ENCODE measurements at places on chromosomes 4 and X.

GRCh38 chrX:84189125-84189524 is 1.1 kb upstream of the RPS6KA6 start:
- no peak for DNase-seq

DNA sequence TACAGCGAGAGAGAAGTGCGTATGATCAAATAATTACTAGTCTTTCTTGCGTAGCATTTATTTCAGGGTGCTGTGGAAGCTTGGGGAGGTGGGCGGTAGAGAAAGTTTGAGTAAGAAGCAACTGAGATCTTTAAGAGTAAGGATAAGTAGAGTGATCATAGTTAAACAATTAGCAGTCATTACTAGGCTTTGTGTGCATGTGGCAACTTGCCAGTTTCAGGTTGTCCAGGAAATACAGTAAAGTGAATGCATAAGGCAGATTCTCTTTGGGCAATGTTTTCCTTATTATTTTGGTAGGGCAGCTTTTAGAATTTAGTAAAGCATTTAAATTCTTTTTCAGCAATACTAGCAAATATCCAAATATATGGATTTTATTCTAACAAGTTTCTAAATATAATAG is 57.0 kb downstream of the HPGDS start:
- no peak for DNase-seq

- no peak for DNase-seq
Observed at GRCh38 chr4:102362922-102363432, 17.7 kb upstream of the SLC39A8 start.

- no peak for DNase-seq
Observed at GRCh38 chrX:427812-428725, 41.4 kb upstream of the PPP2R3B start.

DNA sequence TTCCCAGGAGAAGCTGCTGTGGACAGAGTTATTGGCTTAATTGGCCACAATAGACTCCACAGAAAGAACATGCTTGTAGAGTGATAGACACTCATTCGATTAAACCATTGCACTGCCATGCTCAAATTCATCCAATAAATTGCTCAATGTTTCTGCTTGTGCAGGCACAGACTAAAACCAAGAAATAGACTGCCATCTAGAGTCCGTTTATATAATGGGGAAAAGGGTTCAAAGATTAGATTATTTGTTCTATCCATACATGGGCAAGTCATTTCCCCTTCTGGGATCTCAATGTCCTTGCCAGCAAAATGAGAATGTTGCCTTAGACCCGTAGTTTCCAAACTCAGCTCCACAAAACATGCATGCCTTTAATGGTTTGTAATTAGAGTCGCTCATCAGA is 8.7 kb downstream of the SMIM10 start:
- DNase-seq, result no peak

Measured in stimulated activated CD4-positive, alpha-beta T cell treated with anti-CD3 and anti-CD28 coated beads, TNF-alpha, amount 100 ng/mL, for 1 hour (primary cell).